ENCODE measurements at places on chromosomes 12 and 14. TPM values are rescaled to one million over a fixed set of nuclear protein-coding genes. Genes with fewer than 3 reads are reported as not detected.
A peak's percentile ranks its signal among the peaks of the same experiment; 100 is the strongest.

- no peak for DNase-seq
These were observed 12.8 kb downstream of the ZFYVE1 start for GRCh38 chr14:73014105-73014504.

GRCh38 chr12:112207397-112207924 lies 82.1 kb downstream of the TRAFD1 start:
- no peak for DNase-seq

- no peak for DNase-seq
These were observed 6.0 kb upstream of the AMN start for GRCh38 chr14:102916347-102917055.

- DNase-seq = no peak
These were observed 1022.9 kb downstream of the LRFN5 start for GRCh38 chr14:42629553-42629952.

- no peak for DNase-seq
These were observed 562 bp upstream of the GLIPR1L2 start for GRCh38 chr12:75390156-75390898.

GRCh38 chr12:11855983-11856374 lies 206.5 kb downstream of the ETV6 start:
- DNase-seq = no peak

DNA sequence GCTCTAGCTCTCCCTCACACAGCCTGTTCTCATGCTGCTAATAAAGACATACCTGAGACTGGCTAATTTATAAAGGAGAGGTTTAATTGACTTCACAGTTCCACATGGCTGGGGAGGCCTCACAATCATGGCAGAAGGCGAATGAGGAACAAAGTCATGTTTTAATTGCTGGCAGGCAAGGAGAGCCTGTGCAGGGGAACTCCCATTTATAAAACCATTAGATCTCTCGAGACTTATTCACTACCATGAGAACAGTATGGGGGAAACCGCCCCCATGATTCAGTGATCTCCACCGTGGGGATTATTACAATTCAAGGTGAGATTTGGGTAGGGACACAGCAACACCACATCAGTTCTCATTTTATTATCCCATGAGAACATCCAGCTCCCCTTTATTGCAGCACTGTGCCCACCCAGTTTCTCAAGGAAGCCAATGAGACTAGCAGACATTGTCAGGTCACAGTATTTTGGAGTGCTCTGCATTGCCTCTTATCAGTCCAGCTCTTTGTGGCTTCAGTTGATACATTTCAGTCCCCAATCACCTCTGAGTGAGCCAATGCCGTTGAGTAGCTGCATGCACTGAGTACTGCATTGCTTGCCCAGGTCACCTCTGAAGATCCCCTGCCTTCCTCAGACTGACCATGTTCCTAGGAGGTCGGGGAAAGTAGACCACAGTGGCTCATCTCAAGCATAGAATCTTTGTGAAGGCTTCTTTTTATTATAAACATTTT lies 131.2 kb downstream of the CRADD start:
- DNase-seq = no peak

GRCh38 chr12:62767496-62767895 lies 167.5 kb downstream of the PPM1H start:
- DNase-seq = no peak

GRCh38 chr14:90551070-90551704 lies 154.4 kb downstream of the CALM1 start:
- DNase-seq = no peak

GRCh38 chr14:89392181-89392580 lies 24.9 kb downstream of the FOXN3 start:
- DNase-seq = no peak

DNA sequence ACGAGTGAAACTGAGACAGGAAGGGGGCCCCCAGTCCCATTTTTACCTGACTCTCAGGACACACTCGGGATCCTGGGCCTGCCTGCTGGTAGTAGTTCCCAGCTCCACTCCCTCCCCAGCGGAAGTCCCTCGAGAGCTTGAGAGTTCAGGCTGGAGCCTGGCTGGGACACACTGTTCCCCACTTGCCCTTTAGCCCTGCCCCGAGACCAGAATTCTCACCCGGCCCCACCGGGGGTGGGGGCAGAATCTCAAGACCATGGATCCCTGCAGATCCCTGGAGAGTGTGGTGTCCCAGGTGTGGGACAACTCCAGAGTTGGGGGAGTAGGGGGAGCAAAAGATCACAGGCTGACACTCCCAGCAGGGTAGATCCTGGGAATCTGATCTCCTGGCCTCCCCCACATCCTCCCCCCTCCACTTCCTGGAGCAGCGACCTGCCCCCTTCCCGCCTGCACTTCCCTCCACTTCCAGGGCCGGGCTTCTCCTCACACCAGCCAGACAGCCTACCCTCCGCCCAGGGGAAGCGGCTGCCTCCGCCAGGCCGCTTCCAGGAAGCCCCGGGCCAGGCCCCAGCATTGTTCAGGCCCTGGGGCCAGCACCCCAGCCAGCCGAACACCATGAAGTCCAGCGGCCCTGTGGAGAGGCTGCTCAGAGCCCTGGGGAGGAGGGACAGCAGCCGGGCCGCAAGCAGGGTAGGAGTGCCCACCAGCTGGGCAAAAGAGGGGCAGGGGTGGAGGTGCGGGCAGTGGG lies at the start of gene TNS2:
TNS2 (plus strand) TSS at position 495 of the 748 bp plus-strand sequence; CDS start at position 616, 121 bp downstream.
- no peak for DNase-seq

- no peak for DNase-seq
These were observed 173.3 kb downstream of the PPM1H start for GRCh38 chr12:62761658-62762057.

GRCh38 chr14:71403656-71404055 lies 496.4 kb downstream of the PCNX1 start:
- peak; percentile 2 for DNase-seq

DNA sequence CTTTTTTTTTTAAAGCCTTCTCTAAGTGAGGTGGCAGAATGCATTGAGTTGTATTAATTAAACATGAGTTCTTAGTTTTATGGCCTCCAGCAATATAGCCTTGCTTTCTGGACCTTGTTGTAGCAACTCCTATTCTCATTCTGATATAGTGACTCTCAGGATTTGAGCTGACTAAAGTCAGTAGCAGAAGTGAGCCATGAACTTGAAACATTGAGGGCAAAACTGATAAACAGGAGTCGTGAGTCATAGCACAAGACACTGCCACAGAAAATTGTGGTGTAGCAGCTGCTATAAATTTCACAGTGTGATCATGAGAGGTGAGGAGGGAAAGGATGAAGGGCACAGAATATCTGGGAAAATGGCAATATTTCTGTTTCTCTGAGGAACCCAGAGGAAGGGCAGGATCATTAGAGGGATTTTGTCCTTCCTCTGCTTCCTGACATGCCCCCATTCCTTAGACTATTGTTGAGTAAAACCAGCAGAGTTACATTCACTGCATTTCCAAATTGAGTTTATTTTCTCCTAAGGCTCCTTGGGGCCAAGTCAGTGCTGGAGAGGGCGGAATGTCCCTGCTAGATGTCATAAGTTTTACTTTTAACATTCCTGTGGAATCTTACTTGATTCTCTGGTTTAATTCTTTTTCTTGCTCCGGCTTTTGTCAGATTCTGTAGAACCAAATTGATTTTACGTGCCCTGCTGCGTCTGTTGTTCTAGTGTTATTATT lies 7.5 kb downstream of the KLRG1 start:
- no peak for DNase-seq

GRCh38 chr12:112096070-112096469 lies 12.5 kb downstream of the NAA25 start:
- no peak for DNase-seq

- no peak for DNase-seq
These were observed 60.8 kb downstream of the PDE6H start for GRCh38 chr12:15033641-15034040.

GRCh38 chr12:25497021-25497420 lies 56.1 kb downstream of the LMNTD1 start:
- no peak for DNase-seq

DNA sequence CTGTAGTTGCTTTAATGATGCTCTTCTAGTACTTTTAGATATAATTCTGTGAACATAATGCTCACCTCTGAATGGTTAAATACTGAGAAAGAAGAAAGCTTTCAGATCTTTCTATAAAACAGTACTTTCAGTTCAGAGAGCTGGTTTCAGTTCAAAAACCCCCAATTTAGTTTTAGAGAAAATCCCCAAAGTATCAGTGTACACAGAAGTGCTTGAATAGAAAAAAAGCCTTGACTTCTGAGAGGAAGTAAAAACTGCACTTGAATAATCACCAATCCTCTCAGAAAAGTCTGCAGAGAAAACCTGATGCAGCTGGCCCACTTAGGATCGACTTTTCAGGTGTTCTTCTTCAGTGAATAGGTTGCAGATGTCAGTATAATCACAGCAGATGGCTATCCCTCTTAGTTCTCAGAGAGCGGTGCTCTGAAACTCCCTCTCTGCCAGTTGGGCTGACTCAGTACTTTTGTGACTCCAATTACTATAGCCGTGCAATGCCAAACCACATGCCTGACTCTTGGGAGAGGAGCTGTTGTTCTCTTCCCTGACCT lies 616.3 kb downstream of the LRFN5 start:
- DNase-seq = no peak

GRCh38 chr12:2892246-2892645 lies 1.6 kb downstream of the TULP3 start:
- DNase-seq = no peak

GRCh38 chr14:106788534-106788933 lies 1262.2 kb downstream of the TMEM121 start:
- DNase-seq = no peak

- DNase-seq = no peak
These were observed 16.5 kb downstream of the SEL1L start for GRCh38 chr14:81516986-81517797.

The KRT82 gene
- not detected for total RNA-seq

The TRHDE gene
- total RNA-seq = 2.9 TPM

The IFNG gene
- 0.44 TPM for total RNA-seq

The KLHDC1 gene
- total RNA-seq = 0.98 TPM

The CCDC196 gene
- not detected for total RNA-seq

The ERP27 gene
- total RNA-seq = 0.39 TPM

The STAC3 gene
- 2.5 TPM for total RNA-seq

The HOXC13 gene
- 3.8 TPM for total RNA-seq

The FAM90A1 gene
- 0.64 TPM for total RNA-seq

The BTG1 gene
- total RNA-seq = 57.3 TPM

The POTEG gene
- not detected for total RNA-seq

The KCNJ8 gene
- total RNA-seq = 0.17 TPM

Data from HCT116 (cell line).